ENCODE measurements at places on chromosomes 5 and 9. TPM values are rescaled to one million over a fixed set of nuclear protein-coding genes. Genes with fewer than 3 reads are reported as not detected.

- DNase-seq: no peak
These were observed 128.4 kb downstream of the TTC39B start for GRCh38 chr9:15178631-15179030.

The MZB1 gene
- 0.71 TPM for total RNA-seq

The INSL6 gene
- not detected for total RNA-seq

- DNase-seq: no peak
These were observed 105.2 kb downstream of the SH3TC2 start for GRCh38 chr5:148957591-148958202.

- DNase-seq: no peak
These were observed 17.3 kb downstream of the TTC33 start for GRCh38 chr5:40738502-40738901.

DNA sequence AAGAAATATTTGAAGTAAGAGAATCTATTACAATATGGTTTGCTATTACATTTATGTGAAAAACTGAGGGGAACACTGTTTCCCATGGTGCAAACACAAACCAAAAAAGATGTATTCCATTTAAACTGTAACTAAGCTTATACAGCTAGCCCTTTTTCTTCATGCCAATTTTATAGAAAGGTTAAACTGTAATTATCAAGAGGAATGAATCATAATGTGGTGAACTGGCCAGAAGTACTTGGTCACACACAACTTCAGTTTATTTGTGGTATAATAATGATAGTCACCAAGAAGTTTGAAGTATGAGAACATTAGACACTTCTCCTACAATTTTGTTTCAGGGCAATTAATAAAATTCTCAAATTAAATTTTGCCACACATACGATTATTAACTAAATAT, 177.9 kb downstream of the XRCC4 start:
- no peak for DNase-seq

The TRPM6 gene
- total RNA-seq: 3.5 TPM

- no peak for DNase-seq
These were observed 145.6 kb upstream of the POC5 start for GRCh38 chr5:75862872-75863271.

- no peak for DNase-seq
These were observed 5.8 kb downstream of the FPGS start for GRCh38 chr9:127808347-127809001.

DNA sequence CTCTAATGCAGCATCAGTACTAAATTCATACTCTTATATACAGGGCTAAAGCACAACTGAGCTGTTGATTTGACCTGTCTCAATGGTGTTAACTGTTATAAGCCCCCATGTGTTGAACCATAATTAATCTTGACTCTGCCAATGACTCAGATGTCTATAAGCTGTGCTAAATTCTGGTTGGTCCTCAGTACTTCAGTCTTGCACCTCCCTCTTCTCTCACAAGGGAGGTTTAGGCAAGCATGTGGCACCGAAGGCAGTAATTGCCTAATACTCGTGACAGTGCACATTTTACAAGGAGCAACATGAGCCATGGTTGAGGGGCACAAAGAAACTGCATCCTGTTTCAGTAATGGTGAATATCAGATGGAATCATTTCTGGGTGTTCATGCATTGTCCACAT, 255.9 kb downstream of the TRPM3 start:
- no peak for DNase-seq

The PCDHB10 gene
- total RNA-seq: 5.3 TPM

The SETD9 gene
- 8.2 TPM for total RNA-seq

The SLC34A3 gene
- not detected for total RNA-seq

The GPR151 gene
- not detected for total RNA-seq

The NFIL3 gene
- total RNA-seq: 57.8 TPM

The TIGD6 gene
- total RNA-seq: 8.2 TPM
